ENCODE measurements at places on chromosomes 2 and 18.
A peak's percentile ranks its signal among the peaks of the same experiment; 100 is the strongest.

GRCh38 chr2:61460163-61460562, 10.7 kb downstream of the USP34 start:
- H3K4me1 ChIP-seq: peaks cover 78% of the 10 kb centered on the region
- H3K4me3 ChIP-seq: no peak overlapping the region
- peak overlapping the region; percentile 36 for H3K27ac ChIP-seq
- H3K27me3 ChIP-seq: no peaks in the 10 kb centered on the region

- no peak overlapping the region for H3K27ac ChIP-seq
- no peaks in the 10 kb centered on the region for H3K36me3 ChIP-seq
- H3K4me1 ChIP-seq: no peaks in the 10 kb centered on the region
- H3K27me3 ChIP-seq: peaks cover 16% of the 10 kb centered on the region
Measured at GRCh38 chr2:199861132-199861774, 10.3 kb upstream of the FTCDNL1 start.

DNA sequence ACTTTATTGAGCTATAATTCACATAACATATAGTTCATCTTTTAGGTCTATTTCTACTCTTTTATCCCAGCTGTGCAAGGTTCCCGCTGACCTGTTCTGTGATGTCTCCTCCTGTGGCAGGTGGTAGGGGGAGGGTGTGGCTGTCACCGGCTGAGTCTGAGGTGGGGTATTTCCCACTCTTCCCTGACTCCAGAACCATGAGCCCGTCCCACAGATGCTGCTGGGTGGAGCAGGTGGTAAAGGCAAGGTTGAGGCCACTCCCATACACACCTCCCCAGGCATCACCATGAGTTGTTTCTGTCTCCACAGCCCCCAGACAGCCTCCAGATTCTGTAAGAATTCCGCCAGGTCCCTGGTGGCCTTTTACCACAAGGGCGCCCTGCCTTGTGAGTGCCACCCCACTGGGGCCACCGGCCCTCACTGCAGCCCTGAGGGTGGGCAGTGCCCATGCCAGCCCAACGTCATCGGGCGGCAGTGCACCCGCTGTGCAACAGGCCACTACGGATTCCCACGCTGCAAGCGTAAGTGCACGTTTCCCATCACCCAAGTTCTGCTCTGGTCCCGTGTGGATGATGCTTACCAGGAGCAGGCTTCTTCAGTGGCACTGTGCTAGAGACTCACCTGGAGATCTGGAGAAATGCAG, 156.9 kb downstream of the LAMA3 start:
- H3K36me3 ChIP-seq: peaks cover 76% of the 10 kb centered on the region
- DNase-seq: no peak
- no peaks in the 10 kb centered on the region for H3K27me3 ChIP-seq

GRCh38 chr2:236629961-236630872, 60.6 kb downstream of the ACKR3 start:
- no peak for DNase-seq
- H3K27me3 ChIP-seq: no peaks in the 10 kb centered on the region
- H3K27ac ChIP-seq: no peak overlapping the region
- H3K4me3 ChIP-seq: no peak overlapping the region

DNA sequence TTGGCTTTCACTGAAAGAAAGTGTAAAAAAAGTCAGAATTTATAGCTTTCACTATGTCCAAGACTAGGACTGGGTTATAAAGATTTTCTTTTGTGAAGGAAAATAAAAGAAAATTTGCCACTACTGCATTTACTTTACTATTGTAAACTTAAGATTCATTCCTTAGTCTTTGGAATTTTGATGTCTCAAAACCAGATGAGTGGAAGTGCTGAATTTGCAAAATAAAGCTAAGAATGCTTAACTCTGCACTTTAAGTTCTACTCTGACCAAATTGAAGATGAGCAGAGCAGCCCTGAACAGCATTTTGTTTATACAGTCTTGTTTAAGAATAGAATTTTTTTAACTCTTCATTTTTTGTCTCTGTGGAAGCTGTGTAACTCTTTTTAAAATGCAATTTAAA, 102.4 kb downstream of the ICA1L start:
- no peaks in the 10 kb centered on the region for H3K27me3 ChIP-seq
- H3K4me3 ChIP-seq: no peak overlapping the region
- H3K4me1 ChIP-seq: no peaks in the 10 kb centered on the region
- H3K36me3 ChIP-seq: peaks cover 63% of the 10 kb centered on the region
- no peak overlapping the region for H3K27ac ChIP-seq

DNA sequence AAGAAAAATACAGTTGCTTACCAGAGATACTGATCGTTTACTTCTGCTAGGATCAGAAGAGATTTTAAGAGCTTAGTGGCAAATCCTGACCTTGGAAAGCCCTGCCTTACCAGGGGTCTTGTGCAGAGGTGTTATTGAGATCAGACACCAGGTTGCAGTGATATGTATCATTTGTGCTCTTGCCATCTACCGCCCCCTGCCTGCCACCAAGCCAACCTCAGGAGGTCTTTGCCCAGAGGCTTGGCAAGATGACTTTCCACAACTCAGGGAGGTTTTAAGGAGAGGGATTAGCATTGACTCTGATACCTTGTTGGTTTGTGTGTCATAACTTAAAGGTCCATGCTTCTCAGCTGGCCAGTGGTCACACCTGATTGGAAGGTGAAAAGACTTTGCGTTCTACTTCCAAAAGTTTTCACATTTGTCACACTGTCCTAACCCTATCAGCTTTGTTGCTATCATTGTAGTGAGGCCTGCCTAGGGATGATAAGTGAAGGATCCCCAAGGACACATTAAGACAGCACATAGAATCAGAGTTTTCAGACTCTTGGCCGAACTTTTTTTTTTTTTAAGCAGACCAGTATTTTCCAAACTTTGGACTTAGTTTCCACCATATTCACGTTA, 46.2 kb upstream of the MGAT5 start:
- DNase-seq: no peak
- H3K4me3 ChIP-seq: no peak overlapping the region
- no peak overlapping the region for H3K27ac ChIP-seq
- no peaks in the 10 kb centered on the region for H3K27me3 ChIP-seq
